ENCODE measurements at places on chromosomes 2 and 18. TPM values are rescaled to one million over a fixed set of nuclear protein-coding genes. Genes with fewer than 3 reads are reported as not detected.

The CNRIP1 gene
- total RNA-seq, result not detected

The GATA6 gene
- total RNA-seq, result 0.51 TPM

The LYPD6B gene
- 2.2 TPM for total RNA-seq

The TRABD2A gene
- total RNA-seq, result 1.7 TPM

The RTP5 gene
- total RNA-seq, result not detected

The HOXD12 gene
- 0.13 TPM for total RNA-seq

The SPATS2L gene
- total RNA-seq, result 282 TPM

The CFC1 gene
- total RNA-seq, result not detected

The SYT4 gene
- total RNA-seq, result not detected

DNA sequence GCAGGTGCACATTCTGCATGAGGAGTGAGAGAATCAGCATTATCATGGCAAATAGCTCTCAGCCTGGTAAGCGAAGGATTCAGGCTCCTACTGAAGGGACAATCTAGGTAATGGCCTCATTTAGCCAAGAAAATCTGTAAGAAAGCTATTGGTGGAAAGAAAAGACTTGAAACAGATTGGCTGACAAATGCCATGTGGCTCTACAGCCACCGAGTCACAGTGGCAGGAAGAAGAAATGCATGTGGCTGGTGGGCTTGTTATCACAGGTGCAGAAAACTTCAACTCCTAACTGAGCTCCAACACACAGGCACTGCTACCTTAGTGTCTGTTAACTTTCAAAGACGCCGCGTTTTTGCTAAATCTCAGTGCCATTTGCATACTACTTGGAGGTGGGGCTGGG is 60.6 kb upstream of the REV1 start:
- no peak for DNase-seq

GRCh38 chr2:121819846-121820245 is 64.4 kb downstream of the TSN start:
- no peak for DNase-seq

- no peak for DNase-seq
Observed at GRCh38 chr2:204753841-204754240, 208.6 kb downstream of the PARD3B start.

GRCh38 chr2:58734365-58734764 is 493.2 kb upstream of the FANCL start:
- peak; percentile 69 for DNase-seq

DNA sequence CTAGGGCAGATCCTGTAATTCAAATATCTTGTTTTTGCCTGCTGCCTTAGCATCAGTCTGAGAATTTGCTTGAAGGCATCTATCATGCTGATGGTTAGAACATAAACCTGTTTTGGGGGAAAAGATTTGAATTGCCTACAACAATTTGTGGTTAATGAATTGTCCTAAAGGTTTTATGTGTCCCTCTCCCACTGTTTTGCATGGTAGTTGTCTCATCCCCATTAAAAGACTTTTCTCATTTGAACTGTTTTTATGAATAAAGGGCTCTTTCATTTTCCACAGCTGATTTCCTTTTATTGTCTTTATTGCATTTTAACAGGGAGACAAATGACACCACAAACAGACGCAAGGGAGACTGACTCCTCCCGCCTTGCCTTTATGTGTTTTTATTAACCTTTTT is 275.6 kb downstream of the PIK3C3 start:
- no peak for DNase-seq

GRCh38 chr2:112198780-112199179 is 56.1 kb downstream of the ZC3H8 start:
- DNase-seq, result no peak

- no peak for DNase-seq
Observed at GRCh38 chr2:39893616-39894015, 114.6 kb upstream of the THUMPD2 start.

- no peak for DNase-seq
Observed at GRCh38 chr18:14922965-14923565, 175.1 kb downstream of the ANKRD30B start.

Data from Panc1 (cell line).